CD4-positive, alpha-beta T cell treated with Interleukin-15 for 4 hours (primary cell): ENCODE measurements at places on chromosomes 1 and 21.

DNA sequence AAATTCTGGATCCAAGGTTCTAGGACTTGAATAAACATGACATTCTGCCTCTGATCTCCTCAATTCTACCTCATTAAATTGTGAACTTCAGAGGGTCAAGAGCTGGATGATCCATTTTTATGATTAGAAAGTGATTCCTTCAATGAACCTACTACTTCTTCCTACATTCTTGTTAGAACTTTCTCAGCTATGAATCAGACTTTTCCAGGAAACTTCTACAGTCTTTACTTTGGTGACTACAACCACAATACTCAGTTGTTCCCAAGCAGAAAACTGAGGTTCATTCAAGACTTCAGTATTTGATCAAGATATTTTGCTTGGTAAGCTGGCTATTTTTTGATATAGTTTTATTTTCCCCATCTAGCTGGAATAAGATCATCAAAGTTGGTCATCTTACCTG lies 51.4 kb downstream of the CDC7 start:
- peak; percentile 30 for DNase-seq

DNA sequence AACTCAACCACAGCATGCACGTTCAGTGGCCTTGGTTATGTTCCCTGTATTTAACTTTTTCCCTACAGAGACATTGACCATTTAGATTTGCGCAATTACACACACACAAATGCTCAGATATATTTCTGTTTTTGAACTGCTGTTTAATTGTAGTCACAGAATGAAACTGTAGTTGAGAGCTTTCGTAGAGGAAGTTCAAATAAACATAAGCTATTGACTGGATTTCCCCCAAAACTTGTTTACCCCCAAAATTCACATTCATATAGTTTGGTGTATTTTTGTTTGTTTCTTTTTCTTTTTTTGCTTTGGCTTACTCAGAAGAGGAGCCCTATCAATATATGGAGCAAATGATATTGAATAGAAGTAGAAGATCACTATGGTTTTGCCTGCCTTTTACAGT lies 921.0 kb downstream of the ADGRL2 start:
- no peak for DNase-seq

GRCh38 chr1:192545896-192546521 lies 29.6 kb upstream of the RGS1 start:
- DNase-seq: no peak

DNA sequence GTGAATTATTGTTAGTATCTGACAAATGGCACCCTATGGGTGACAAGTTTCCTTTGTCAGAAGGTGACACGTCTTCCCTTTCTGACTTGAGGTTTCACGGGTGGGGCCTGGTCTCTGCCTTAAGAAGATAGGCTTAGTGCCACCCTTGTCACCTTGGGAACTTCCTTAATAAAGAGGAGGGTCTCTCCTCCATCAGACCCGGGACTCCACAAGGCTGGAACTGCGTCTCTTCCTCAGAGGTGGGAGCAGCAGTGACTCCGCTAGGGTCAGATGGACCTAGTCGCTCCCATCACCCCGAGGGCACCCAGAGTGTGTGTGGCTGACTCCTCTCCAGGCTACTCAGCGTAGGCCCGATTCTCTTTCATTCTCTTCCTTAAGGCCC lies 774 bp upstream of the WDTC1 start:
- peak; percentile 54 for DNase-seq

DNA sequence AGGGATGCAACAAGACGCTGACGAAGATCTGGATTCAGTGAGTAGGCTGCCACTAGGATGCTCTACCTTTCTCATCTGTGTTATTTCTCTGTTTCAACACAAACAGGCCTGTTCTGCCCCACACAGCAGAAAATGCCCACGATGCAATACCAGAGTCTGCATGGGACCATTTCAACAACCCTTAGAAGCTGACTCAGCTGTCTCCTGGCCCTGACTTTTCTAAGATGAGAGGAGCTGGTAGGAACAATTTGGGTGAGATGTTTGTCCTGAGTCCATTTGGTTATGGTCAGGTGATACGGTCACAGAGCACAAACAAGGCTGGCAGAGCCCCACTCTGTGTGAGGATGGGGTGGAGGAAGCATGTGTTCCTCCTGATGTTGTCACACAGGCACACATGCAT lies 11.5 kb upstream of the SLC2A1 start:
- no peak for DNase-seq

DNA sequence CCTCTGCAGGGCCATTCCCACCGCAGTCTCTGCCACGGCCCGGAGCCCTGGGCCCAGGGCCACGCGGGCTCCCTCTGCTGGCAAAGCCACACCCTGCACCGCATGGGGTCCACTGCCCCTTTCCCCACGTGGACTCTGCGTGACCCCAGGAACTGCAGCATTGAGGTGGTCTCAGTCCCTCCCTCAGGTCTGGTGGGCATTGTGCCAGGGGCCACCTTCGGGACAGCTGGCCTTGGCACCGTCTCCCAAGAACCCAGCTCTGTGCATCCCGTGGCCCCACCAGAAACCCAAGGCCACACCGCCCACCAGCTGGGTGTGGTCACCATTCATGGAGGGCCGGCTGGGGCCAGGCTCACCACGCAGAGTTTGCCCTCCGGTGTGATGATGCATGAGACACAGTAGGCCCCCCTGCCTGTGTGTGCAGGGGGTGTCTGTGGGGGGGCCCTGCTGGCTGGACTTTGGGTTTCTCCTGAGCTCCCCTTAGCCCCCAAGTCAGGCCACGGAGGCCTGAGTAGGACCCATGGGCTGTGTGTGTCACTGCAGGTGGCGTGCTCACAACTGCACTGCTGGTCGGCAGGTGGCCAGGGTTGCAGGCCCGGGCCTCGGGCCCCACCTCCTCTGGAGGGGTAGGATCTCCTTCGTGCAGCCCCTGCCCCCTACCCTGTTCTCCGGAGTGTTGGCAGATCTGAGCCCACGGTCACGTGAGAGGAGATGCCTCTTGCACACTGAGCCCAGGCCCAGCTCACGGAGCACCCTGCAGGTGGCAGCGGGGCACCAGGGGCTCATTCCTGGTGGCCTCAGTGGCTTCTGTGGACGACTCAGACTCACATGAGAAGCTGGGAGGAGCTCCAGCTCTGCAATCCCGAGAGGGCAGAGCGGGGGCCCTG lies 5.8 kb downstream of the VWA1 start:
- DNase-seq: peak; percentile 41

DNA sequence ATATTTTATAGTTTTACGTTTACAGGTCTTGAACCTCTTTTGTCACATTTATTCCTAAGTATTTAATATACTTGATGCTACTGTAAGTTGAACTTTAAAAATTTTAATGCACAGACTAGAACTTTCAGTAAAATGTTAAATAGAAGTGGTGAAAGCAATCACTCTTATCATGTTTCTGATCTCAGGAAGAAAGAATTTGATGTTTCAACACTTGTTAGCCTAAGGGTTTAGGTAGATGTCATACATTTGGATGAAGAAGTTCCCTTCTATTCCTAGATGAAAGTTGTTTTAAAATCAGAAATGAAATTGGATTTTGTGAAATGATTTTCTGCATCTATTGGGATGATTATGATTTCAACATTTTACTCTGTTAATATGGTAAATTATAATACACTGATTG lies 63.6 kb upstream of the TTLL7 start:
- DNase-seq: no peak

DNA sequence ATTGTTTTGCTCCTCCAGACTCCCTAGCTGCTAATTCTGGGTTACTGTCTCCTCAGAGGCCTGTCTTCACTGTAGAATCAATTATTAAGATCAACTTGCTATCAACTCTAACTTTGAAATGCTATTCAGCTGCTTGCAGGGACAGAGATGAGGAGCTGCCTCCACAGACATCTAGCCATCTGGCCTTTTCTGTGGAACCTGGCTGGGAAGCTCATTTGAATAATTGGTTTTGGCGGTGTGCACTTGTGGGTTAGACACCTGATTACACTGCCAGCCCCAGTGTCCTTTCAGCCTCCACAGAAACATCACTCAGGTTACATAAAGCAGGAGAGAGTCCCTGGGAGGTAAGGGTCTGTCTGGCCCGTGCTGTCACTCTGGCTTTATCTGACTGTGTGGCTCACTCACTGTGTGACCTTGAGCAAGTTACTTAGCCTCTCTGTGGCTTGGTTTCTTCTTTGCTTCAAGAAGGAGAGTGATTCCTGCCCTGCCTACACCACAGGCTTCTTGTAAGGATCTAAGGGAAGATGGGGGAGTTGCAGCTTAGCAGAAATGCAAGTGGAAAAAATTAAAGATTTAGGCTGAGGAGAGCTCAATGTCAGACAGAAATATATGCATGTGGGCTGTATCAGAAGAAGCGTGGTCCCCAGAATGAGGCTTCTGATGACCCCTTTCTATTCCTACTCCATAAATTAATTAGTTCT lies 131.6 kb downstream of the BEND5 start:
- no peak for DNase-seq

- DNase-seq: no peak
These were observed 76.3 kb downstream of the LRRC53 start for GRCh38 chr1:74436078-74436477.

- no peak for DNase-seq
These were observed 65.4 kb downstream of the MACF1 start for GRCh38 chr1:39269791-39270342.

DNA sequence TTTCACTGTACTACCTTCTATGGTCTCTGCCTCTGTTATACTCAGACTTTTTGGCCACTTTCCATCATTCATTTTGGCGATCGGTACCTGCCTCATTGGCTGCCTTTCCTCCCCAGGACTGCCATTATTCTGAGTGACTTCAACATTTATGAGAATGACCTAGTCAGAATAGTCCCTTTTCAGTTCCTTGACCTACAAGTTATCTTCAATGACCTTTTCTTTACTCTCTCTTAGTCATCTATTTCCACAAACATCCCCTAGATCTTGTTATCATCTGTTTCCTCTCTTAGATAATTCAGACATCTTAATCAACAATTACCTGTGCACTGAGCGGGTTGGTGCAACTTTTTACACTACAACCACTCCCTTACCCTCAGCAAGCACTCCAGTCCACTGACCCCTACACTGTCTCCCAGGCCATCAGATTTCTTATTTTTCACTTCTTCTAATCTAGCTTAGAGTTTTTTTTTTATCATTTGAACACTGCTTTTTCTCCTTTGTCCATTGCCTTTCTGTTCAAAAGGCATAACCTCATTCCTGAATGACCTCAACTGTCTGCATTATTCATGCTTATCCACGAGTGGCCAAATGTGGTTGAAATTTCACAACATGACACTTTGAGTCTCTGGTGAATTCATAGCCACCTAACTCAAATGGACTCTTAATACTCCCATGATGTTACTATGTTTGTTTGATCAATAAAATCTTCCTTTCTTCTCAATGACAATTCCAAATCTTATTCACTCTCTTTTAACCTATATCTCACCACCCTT lies 112.7 kb downstream of the HMCN1 start:
- DNase-seq: no peak

DNA sequence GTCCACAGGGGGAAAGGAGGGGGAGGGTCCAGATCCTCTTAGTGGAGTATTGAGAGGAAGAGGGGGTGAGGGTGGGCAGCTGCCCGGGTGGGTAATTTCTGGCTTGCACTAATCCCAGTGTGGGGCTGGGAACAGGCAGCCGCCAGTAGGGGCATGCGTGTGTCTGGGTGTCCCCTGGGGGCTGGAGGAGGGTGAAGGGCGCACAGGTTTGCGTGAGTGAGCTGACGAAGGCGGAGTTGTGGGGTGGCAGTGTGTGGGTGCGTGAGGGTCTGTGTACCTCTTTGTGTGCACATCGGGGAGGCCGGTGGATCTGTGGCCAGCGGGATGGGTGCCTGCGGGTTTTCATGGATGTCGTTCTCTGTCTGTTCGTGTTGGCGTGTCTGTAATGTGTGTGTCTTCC lies 97.3 kb downstream of the PAX7 start:
- no peak for DNase-seq

DNA sequence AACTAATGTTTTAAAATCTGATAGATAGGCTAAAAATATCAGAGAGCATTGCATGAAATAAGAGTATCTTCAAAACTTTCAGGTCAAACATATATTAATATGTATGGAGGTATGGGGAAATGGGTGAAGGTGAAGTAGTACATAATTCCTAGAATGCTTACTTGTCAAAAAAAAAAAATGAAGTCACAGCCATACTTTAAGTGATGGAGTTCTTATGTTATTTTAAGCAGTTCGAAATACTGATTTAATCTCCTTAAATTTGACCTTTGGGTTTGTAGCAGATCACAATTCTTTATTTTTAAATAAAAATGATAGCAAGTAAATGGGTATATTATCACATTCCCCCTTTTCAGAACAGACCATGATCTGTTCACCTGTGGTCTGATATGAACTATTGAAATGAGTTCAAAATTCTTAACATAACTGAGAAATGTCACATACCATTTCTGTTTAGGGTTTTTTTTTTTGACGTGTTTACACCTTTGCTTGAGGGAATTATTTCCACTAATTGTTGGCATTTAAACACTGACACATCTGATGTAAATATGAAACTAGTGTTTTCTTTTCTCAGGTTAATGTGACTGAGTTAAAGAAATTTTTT lies 220.2 kb downstream of the GREM2 start:
- no peak for DNase-seq

DNA sequence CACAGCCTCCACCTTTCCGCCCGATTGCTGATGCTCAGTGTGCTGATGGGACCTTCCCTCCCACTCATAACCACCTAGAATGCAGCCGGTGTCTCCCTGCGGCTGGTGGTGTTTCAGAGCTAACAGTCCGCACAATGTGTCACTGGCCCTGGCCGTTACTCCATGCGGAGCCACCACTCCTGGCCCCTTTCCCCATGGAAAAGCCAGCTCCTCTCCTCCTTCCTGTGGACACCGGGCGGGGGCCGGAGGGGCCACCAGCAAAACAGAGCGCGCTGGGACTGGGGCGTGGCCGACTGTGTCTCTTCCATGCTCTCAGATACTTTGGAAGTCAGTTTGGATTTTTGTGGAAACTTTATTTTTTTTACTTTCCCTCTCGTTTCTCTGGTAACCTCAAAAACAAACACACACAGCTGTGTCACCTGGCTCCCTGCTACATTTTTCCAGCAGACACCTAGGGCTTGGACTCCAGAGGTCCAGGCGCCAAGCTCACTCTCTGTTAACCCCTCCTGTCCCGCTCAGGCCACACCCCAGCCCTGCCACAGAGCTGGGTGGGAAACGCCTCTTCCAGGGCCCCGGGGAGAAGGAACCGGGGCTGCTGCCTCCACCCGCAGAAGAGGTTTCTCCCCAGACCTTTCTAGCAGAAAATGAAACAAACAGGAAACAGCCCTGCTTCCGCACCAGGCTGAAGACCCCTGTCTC lies 32.5 kb upstream of the COL6A2 start:
- no peak for DNase-seq

- DNase-seq: no peak
These were observed 12.4 kb upstream of the BCAR3 start for GRCh38 chr1:93694039-93694438.

- DNase-seq: no peak
These were observed 263.2 kb downstream of the TM2D1 start for GRCh38 chr1:61461406-61462384.

DNA sequence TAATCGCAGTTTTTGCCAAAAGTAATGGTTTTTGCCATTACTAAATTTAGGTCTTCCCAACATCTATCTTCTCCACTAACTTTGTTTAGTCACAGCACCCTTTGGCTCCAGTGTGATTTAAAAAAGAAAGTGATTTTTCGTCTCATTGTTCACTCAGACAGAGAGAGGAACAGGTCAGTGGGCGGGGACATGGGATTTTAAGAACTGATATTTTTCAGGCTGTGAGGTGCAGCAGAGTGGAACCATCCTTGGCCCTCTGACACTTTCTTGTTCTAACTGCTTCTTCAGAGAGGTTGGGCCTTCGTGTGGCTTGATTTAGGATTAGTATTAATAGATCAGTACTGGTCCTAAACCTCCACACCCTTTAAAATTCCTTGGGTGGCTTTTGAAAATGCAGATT lies 38.8 kb downstream of the CASQ2 start:
- no peak for DNase-seq

- DNase-seq: no peak
These were observed 287.1 kb upstream of the ADGRL4 start for GRCh38 chr1:79293611-79294010.
